ENCODE measurements at places on chromosomes 5 and 9.

- DNase-seq: peak; percentile 50
- no peaks in the 10 kb centered on the region for H3K4me1 ChIP-seq
- no peaks in the 10 kb centered on the region for H3K36me3 ChIP-seq
- no peak overlapping the region for H3K27ac ChIP-seq
- H3K27me3 ChIP-seq: no peaks in the 10 kb centered on the region
Observed at GRCh38 chr5:66757219-66757833, 161.1 kb downstream of the MAST4 start.

DNA sequence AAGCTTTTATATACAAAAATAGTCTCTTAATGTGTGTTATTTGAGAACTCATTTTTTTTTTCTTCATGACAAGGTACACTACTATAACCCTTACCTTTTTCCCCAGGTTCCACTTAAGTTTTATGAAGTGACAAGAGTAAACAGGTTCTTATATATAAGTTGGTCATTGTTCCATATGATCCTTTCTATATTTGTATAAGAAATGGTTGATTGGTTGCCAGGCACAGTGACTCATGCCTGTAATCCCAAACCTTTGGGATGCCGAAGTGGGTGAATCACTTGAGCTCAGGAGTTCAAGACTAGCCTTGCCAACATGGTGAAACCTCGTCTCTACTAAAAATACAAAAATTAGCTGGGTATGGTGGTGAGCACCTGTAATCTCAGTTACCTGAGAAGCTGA is 108.3 kb downstream of the PCSK1 start:
- no peak overlapping the region for H3K27ac ChIP-seq
- no peak overlapping the region for H3K4me3 ChIP-seq
- peaks cover 8% of the 10 kb centered on the region for H3K4me1 ChIP-seq
- no peaks in the 10 kb centered on the region for H3K27me3 ChIP-seq

DNA sequence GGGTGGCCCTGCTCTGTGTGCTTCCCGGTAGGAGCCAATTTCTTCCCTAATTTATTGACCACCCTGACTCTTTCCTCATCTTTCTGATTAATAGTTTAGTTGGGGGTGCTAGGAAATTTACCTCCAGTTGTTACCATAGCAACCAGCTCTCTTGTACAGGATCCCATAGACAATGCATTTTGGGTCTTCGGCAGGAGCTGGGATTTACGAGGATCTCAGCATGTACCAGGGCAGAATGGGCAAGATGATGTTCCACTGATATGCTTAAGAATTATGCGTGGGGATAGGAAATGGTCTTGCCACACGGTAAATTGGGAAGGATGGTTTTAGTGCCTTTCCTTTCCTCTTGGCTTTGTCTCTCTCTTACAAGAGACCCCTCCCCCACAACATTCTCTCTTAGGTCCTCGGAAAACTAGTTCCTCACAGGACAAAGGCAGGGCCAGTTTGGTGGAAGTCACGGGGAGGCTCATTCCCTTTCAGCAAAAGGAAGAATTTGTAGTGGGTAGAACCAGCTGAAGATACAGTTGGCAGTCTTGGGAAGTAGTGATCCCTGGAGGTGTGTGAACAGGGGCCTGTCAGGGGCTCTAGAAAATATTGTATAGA is 133.4 kb upstream of the SHB start:
- no peak for DNase-seq
- H3K36me3 ChIP-seq: no peaks in the 10 kb centered on the region
- no peak overlapping the region for H3K4me3 ChIP-seq
- peaks cover 6% of the 10 kb centered on the region for H3K4me1 ChIP-seq

DNA sequence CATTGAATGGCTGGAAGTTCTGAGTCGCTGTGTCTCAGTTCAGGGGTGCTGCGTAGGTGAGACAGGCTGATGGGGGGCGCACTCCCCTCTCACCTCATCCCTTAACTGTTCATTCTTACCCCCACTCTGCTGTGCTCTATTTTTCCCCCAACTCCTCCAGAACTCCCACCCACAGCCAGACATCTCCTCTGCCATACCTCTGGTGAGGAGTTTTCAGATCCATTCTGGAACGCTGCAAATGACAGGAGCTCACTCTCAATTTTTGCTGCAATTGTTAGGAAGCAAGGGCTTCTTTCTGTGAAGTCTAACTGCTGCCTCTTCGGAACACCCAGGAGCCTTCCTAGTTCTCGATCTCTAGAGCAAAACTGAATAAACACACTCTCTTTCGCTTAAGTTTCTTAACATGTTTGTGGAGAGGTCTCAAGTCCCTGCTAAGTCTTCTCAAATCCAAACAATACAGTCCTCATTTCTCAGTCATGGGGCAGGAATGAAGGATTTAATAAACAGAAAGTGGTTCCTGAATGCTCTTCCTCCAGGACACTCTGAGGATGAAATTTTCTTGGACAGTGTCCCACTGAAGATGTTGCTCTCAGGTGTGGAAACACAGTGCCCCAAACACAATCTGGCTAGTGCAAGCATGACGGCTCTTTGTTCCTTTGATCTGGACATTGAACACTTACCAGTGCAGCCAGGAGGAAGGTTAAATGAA is 387.7 kb downstream of the KDM4C start:
- no peaks in the 10 kb centered on the region for H3K36me3 ChIP-seq
- peaks cover 24% of the 10 kb centered on the region for H3K4me1 ChIP-seq
- H3K4me3 ChIP-seq: no peak overlapping the region
- H3K27me3 ChIP-seq: no peaks in the 10 kb centered on the region

DNA sequence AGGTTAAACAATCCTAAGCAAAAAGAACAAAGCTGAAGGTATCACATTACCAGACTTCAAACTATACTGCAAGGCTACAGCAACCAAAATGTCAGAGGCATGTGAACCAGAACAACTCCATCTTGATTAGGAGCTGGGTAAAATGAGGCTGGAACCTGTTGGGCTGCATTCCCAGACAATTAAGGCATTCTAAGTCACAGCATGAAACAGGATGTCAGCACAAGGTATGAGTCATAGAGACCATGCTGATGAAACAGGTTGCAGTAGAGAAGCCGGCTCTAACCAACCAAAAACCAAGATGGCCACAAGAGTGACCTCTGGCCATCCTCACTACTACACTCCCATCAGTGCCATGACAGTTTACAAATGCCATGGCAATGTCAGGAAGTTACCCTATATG is 252.0 kb downstream of the RASEF start:
- H3K27me3 ChIP-seq: no peaks in the 10 kb centered on the region
- H3K4me1 ChIP-seq: no peaks in the 10 kb centered on the region
- no peaks in the 10 kb centered on the region for H3K36me3 ChIP-seq
- H3K4me3 ChIP-seq: no peak overlapping the region
- no peak for DNase-seq

DNA sequence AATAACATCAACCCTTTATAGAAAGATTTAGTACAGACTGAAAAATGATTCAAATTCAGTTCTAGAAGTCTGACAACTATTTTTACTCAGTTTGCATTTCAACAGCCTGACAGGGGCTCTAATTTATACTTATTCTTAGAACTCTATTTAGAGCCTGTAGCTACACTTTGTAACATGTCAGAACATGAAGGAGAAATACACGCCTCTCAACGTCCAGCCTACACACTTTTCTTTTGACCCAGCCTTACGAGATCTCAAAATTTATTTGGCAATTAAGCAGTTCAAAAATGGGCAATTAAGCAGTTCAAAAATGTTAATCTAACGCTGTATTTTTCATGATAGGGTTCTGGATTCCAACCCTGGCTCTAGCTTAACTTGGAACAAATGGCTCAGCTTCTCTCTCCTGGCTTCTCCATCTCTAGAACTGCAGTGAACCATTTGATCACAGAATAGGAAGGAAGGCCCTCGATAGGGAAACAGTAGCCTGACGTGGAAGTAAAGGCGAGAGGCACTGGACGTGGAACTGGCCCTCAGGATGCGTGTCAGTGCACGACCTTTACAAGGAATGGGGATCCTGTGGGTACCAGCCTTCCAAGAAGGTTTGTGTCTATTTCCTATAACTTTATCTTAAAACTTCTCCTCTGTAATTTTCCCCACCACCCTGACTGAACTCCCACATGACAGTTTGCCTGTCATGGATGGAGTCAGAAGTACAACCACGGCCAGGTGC is 66.4 kb downstream of the PRRT1B start:
- no peaks in the 10 kb centered on the region for H3K27me3 ChIP-seq
- H3K4me1 ChIP-seq: peaks cover 13% of the 10 kb centered on the region
- no peak overlapping the region for H3K4me3 ChIP-seq

DNA sequence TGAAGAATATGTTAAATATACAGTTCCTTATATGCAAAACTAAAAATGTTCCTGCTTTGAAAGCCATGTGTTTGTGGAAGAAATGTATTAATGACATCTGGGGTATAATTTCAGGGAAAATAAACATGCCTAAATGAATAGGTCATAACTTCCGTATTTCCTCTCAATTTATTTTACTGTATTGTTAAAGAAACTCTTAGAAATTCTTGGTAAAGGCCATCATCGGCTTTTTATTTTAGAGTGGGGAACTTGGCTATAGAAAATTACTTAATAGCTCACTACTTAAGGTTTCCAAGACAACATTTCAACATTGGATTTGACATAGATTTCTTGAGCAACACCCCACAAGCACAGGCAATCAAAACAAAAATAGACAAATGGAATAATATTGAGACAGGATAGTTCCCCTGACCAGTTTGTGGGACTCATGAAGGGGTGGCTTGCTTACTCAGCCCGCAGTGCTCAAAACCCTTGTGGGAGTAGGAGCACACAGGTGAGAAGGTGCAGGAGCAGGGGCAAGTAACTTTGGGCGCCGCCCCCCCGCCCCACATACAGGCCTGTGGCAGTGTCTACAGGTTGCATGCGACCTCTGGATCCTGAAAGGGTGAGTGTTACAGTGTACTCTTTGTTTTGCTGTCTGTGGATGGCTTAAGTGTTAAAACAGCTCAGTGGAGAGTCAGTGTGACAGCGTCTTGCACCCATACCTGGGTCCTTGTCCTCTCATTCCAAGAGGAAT is 891.4 kb upstream of the C9orf72 start:
- no peaks in the 10 kb centered on the region for H3K27me3 ChIP-seq

GRCh38 chr5:156582193-156582598 is 255.2 kb downstream of the SGCD start:
- H3K4me3 ChIP-seq: no peak overlapping the region
- DNase-seq: no peak
- no peaks in the 10 kb centered on the region for H3K27me3 ChIP-seq
- H3K36me3 ChIP-seq: no peaks in the 10 kb centered on the region

DNA sequence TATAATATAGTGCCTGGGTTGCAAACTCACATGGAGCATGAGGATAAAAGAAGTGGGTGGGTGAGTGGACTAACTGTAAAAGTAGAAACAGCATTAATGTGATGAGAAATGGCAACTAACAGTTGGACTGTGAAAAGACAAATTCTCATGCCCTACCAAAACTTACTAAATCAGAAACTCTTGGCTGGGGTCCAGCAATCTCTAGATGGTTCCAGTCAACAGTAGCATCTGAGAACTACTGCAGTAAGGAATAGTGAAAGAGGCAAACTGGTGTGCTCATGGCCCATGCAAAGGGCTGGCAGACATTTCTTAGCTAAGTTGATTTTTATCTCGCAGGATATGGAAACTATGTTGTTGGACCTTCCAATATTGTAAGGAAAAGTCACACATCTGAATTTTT is 150.3 kb downstream of the PIK3R1 start:
- no peak for DNase-seq
- no peaks in the 10 kb centered on the region for H3K36me3 ChIP-seq
- H3K27ac ChIP-seq: no peak overlapping the region

DNA sequence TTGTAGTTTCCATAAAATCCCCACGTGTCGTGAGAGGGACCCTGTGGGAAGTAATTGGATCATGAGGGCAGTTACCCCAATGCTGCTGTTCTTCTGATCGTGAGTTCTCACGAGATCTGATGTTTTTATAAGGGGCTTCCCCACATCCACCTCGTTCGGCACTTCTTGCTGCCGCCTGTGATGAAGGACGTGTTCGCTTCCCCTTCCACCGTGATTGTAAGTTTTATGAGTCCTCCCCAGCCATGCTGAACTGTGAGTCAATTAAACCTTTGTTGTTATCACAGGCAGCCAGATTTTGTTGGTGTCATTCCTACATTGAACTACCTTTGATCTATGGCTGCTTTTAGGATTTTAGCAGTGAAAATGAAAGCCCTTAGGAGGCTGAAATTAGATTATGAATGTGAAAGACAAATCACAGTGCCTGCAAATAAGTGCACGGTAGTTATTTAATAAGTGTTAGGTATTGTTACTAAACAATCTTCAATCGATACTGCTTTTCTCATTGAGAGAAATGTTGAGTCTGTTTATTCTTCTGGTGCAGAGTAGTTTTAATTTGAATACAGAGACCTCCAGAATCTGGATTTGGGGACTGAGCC is 68.0 kb upstream of the C6 start:
- H3K4me1 ChIP-seq: no peaks in the 10 kb centered on the region
- DNase-seq: no peak
- H3K27me3 ChIP-seq: no peaks in the 10 kb centered on the region
- H3K36me3 ChIP-seq: no peaks in the 10 kb centered on the region
- H3K27ac ChIP-seq: no peak overlapping the region

- H3K36me3 ChIP-seq: no peaks in the 10 kb centered on the region
- H3K27me3 ChIP-seq: no peaks in the 10 kb centered on the region
- H3K27ac ChIP-seq: no peak overlapping the region
- H3K4me1 ChIP-seq: 0 out of 2 replicates have a peak, but pooled peaks cover 4% of the 10 kb centered on the region
- no peak overlapping the region for H3K4me3 ChIP-seq
Observed at GRCh38 chr5:6576861-6577501, 55.9 kb downstream of the NSUN2 start.

DNA sequence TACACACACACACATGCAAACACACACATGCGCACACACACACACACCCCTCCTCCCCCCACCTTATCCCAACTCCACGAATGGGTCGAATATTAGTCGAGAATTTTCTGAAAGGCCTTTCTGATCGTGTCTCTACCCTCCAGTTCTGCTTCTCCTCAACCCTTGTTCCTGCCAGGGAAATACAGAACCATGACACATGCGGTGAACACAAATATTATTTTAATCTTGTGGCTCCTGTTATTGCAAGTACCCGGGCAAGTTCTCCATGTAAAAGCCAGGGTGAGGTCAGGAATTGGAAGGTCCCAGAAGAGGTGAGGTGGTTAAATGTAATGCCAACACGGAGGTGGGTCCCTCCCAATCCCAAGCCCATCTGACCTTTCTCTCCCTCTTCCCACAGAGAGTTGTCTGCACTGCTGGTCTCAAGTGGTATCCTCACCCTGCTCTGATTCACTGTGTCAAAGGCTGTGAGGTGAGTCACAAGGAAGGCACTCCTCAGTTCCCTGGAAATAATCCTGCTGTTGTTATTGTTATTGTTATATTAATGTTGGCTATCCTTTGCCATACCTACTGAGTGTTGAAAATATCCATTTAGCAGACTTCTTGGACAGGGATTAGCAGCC is 223.7 kb downstream of the PAPPA start:
- H3K4me3 ChIP-seq: no peak overlapping the region
- DNase-seq: no peak
- H3K27me3 ChIP-seq: no peaks in the 10 kb centered on the region

- peaks cover 34% of the 10 kb centered on the region for H3K36me3 ChIP-seq
- H3K4me3 ChIP-seq: no peak overlapping the region
- no peak overlapping the region for H3K27ac ChIP-seq
- no peaks in the 10 kb centered on the region for H3K4me1 ChIP-seq
Observed at GRCh38 chr5:173602423-173602822, 14.0 kb downstream of the BOD1 start.
